ENCODE measurements at places on chromosomes 6 and 20.

DNA sequence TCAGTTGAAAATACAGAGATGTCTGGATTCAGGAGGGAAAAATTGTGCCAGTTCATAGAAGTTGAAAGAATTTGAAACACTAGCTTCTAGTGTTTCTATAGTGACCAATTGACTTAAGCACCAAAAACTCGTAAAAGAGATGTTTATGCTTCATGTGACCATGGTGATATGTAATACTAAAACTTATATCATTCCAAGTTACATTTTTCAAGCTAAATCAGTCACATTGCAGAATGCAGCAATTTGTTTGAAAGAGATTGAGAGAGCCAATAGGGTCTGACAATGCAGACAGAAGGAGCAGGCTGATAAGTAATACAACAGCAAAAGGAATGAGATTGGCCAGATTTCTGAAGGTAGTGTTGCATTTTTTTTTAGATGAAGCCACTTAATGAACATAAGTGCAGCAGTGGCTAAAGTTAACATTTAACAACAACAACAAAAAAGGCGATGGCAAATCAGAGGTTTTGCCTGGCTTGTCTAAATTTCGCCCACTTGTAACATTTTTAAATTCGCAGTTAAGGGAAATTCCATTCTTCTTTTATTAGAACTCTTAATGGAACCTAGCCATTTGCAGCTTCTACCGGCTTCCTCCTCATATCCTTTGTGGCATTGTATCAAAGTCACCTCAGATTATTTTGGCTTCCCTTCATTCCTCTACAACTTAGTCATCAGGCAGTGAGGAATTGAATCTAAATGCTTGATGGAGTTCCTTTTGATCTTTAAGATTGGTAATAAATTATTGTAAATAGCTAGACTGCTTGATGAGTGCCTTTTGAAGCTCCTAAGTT, 484.0 kb upstream of the SOX4 start:
- H3K27me3 ChIP-seq, result no peaks in the 10 kb centered on the region
- DNase-seq, result no peak

DNA sequence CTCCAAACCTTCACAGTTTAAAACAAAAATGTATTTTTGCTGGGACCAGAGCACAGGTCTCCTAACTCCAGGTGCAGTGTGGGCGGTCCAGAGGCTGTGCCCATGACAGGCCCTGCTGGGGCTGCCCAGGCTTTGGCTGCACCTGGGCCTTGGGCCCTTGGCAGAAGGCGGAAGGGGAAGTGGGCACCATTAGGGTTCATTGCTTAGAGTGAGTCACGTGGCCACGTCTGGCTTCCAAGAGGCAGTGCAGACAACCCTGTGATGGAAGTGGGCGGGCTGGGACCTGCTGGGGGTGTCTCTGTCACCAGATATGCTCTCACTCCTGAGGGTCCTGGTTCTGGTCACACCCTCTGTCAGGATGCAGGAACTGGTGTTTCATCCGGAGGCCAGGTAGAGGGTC, 302.2 kb downstream of the QKI start:
- no peaks in the 10 kb centered on the region for H3K36me3 ChIP-seq
- H3K27me3 ChIP-seq, result no peaks in the 10 kb centered on the region
- no peak for DNase-seq

GRCh38 chr6:30928677-30929076, 3.3 kb downstream of the SFTA2 start:
- H3K27me3 ChIP-seq, result no peaks in the 10 kb centered on the region
- H3K36me3 ChIP-seq, result no peaks in the 10 kb centered on the region
- H3K27ac ChIP-seq, result no peak overlapping the region
- no peak overlapping the region for H3K4me3 ChIP-seq

DNA sequence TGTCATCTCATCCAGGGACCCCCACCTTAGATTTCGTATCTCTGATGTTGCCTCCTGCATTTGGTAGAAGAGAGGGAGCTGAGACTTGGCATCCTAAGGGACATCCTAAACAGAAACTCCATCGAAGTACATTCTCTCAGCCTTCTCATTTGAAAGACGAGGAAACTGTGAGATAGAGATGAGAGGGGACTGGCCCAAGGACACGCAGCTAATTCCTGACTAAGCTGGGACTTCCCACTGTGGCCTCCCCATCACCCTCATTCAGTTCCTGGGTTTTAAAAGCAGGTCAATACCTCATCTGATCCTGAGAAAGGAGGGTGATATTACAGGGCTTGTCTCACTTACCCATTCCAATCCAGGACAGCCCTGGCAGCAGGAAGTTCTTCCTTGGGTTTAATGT, 855 bp upstream of the WFDC5 start:
- no peak for DNase-seq
- no peak overlapping the region for H3K27ac ChIP-seq
- no peak overlapping the region for H3K4me3 ChIP-seq
- H3K27me3 ChIP-seq, result no peaks in the 10 kb centered on the region

DNA sequence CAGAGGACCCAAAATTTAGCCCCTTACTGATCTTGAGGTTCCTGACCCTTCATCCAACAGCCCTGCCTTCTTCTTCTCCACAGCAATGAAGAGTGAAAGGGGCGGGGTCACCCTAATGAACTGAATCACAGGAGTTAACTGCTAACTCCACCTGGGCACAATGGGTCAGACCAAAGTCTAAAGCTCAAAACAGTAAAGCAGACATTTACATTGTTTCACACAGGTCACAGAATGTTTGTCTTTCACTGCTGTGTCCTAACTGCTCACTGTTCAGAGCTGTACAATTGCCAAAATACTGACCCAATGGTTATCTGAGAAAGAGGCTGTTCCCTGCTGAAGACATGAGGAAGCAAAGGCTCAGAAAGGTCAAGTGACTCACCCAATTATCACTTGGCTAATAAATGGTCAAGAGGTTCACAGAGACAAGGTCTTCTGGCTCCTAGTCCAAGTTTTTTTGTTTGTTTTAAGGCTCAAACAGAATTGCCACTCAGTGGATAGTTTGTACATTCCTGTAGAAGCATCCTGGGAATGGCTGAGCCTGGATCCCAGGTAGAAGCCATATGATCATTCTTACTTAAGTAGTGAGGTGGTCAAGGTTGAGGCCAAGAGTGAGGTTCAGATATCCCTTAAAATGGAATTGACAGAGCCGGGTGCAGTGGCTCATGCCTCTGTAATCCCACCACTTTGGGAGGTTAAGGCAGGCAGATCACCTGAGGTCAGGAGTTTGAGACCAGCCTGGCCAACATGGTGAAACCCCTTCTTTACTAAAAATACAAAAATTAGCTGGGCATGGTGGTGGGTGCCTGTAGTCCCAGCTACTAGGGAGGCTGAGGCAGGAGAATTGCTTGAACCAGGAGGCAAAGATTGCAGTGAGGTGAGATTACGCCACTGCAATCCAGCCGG, 35.1 kb upstream of the FAM83C start:
- H3K36me3 ChIP-seq, result no peaks in the 10 kb centered on the region
- no peak overlapping the region for H3K27ac ChIP-seq
- no peak for DNase-seq
- H3K4me1 ChIP-seq, result peaks cover 2% of the 10 kb centered on the region
- no peaks in the 10 kb centered on the region for H3K27me3 ChIP-seq
- H3K4me3 ChIP-seq, result no peak overlapping the region
